ENCODE measurements at places on chromosomes 4 and X.

DNA sequence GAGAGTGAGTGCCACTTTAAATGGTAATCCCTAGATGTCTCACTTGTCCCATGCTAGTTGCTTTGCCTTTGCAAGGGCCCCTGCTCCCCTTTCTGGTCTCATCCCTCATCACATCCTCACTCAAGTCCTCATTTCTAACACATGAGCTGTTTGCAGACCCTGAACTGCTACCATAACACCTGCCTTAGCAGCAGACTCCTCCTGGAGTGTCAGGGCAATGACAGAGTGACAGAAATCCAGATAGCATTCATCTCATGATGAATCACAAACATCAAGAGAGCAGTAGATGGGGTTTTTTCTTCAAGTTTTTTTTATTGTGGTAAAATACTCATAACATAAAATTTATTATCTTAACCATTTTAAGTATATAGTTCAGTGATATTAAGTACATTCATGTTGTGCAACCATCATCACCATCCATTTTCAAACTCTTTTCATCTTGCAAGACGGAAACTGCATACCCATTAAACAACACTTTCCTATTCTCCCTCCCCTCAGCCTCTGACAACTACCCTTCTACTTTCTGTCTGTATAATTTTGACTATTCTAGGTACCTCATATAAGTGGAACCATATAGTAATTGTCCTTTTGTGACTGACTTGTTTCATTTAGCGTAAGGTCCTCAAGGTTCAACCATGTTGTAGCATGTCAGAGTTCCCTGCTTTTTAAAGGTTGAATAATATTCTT lies 133.2 kb upstream of the RPS6KA3 start:
- DNase-seq, result no peak

DNA sequence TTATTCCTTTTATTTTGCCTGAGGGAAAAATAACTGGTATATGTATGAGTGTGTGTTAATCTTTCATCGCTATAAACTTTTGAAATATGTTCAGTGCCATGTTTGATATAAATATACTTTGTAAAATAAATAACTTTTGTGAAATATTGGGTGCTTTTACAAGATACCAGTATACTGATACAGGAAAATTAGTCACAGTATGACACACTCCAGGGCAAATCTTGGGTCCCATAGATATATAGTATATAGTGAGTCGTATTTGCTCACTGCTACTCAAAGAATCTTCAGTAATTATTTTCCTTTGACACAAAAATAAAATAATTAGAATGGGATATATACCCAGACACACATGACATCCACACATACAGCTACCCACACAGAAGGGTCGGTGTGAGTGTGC lies 472.3 kb downstream of the GRID2 start:
- no peak for DNase-seq

DNA sequence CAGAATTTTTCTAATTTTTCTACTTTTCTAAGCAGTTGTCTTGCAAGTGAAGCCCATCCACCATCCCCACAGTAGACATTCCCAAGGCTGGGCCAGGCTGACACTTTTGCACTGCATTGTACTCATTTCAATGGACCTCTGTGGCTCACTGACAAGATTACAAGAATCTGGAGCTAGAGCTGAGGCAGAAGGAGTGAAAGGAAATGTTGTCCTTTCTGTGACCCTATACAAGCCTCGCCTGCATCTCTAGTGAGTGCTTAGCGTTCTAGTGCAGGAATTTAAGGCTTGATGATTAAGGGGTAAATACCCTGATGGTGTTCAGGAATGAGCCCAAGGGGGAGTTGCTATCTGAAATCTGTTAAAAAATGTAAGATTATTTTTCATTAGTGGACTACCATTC lies 6.3 kb downstream of the MAGED1 start:
- DNase-seq, result no peak

GRCh38 chrX:52261125-52261462 lies 76.4 kb downstream of the MAGED4 start:
- DNase-seq, result no peak

- no peak for DNase-seq
Observed at GRCh38 chr4:37646247-37646646, 39.9 kb downstream of the RELL1 start.

DNA sequence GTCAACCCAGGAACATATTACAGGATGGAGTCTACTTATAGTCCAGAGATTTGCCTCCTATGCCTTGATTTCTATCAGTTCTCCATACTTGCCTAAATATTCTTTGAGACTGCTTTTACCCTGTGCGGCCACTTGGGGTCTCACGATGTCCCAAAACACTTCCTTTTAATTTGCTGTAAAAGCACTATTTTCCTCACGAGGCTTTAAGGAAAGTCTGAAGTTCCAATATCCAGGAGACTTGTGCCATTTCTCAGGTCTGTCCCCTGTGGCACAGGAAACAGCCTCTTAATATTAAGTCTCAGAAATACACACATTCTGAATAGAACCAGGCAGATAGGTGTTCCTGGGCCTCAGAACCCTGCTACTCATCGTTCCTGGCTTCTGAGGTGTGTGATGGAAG lies 142.9 kb downstream of the TMEM164 start:
- peak; percentile 39 for DNase-seq

GRCh38 chrX:114061226-114061625 lies 522.7 kb upstream of the HTR2C start:
- DNase-seq, result no peak

DNA sequence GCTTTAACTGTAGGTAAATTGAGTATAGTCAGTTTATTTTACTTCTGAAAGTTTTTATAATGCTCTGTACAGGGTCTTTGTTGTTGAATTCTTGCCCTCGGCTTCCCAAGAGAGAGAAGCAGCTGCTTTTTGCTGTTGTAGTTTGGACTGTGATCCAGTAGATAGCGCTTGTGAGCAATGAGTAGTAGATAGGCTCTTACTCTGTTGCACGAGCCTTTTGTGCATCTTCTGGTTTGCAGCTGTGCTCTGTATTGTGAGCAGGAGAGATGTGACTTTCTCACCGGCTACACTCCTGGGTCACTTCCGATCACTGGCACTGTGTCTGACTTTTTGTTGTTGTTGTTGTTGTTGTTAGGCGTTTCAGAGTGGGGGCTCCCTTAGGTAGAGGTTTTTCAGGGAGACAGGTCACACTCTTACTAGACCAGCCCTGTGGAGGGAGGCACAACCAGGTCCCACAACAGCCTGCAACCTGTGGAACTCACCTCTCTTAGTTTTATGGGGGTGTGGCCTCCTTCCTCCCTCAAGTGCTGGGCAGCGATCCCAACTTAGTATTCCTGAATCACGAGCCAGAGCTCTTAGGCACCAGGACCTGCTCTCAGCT lies 822.1 kb upstream of the GALNTL6 start:
- peak; percentile 9 for DNase-seq

DNA sequence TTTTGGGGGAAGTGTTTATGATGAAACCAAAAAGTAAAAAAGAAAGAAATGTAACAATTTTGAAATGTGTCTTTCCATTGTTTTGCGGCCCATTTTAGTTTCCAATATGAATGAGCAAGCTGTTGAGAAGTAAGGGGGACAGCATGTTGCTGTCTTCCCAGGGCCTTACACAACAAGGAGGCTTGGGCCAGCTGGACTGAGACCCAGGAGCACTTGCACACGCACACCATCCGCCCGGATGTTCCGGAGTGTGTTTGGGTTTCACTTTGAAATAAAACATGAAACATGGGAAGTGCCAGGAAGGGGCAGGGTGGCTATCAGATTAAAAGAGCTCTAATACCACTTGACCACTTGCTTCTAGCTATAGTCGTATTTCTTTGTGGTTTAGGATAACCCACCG lies 144.4 kb downstream of the NHS start:
- DNase-seq, result no peak

DNA sequence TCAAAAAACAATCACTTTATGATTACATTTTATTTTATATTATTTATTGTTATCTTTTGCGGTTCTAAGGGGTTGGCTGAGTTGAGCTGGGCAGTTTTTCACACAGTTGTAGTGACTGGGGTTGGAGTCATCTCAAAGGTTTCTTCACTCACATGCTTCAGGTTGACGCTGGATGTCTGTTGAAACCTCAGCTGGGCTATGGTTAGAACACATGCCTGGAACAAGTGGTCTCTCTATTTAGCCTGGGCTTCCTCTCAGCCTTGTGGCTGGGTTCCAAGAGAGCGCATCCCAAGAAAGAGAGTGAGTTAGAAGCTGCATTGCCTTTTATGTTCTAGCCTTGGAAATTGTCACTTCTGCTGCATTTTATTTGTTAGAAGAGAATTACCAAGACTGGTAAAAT lies 87.4 kb downstream of the CBLL2 start:
- DNase-seq, result no peak

- DNase-seq, result no peak
Observed at GRCh38 chr4:14518136-14518535, 484.1 kb upstream of the CPEB2 start.

DNA sequence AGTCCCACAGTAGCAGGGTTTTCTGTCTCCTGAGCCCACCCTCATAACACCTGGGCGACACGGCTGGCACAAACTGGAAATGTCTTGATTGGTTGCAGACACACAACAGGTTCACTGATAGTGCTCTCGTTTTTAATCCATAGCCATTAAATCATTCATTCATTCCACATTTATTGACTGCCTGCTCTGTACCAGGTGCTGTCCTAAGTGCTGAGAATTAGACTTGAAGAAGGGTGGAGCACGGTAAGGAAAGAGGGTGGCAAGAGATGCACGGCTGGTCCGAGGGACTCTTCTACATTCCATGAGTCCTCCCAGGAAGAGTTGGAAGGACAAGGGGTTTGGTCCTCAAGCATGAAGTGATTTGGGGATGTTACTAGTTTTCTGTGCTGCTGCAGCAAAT lies 100.0 kb downstream of the RELL1 start:
- DNase-seq, result no peak

All from GM13977 (cell line).